ENCODE measurements at places on chromosomes 11 and 22.
A peak's percentile ranks its signal among the peaks of the same experiment; 100 is the strongest.

- no peak for DNase-seq
These were observed 80.6 kb upstream of the CLDN5 start for GRCh38 chr22:19604711-19605268.

- no peak for DNase-seq
These were observed 167.0 kb upstream of the B3GAT1 start for GRCh38 chr11:134578807-134579723.

- no peak for DNase-seq
These were observed 62.8 kb downstream of the AMOTL1 start for GRCh38 chr11:94830722-94831510.

GRCh38 chr11:126703662-126704061, 296.9 kb downstream of the KIRREL3 start:
- no peak for DNase-seq

- peak; percentile 55 for DNase-seq
These were observed 22.1 kb upstream of the CTR9 start for GRCh38 chr11:10728789-10729472.

GRCh38 chr11:61091373-61092279, 10.7 kb upstream of the CD5 start:
- DNase-seq: no peak

DNA sequence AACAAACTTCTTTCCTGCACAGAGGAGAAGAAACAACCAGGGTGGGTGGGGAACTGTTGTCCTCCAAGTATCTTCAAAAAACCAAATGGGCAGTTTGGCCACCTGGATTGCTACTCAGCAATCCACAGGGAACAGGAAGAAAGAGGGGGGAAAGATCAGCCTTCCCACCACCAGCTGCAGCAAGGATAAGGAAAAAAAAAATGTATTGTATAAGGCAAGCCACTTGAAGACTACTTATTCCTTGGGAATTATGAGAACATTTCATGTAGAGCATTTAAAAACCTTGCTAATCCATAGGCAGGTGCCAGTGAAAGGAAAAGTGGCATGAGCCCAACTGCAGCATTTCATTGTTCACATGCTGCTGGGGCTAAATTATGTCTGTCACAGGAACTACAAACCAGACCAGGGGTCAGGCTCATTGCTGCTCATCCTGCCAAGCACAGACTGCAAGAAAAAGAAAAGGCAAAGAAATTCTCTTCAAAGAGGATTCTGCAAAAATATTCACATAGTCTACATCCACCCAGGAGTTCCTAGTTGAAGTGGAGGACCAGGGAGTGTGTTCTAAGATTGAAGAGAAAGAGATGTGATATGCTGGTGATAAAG, 2.2 kb downstream of the RAB30 start:
- DNase-seq: no peak

- no peak for DNase-seq
These were observed 1344.3 kb downstream of the TBC1D22A start for GRCh38 chr22:48106715-48107259.

- no peak for DNase-seq
These were observed 44.1 kb downstream of the MMP20 start for GRCh38 chr11:102581066-102581465.

DNA sequence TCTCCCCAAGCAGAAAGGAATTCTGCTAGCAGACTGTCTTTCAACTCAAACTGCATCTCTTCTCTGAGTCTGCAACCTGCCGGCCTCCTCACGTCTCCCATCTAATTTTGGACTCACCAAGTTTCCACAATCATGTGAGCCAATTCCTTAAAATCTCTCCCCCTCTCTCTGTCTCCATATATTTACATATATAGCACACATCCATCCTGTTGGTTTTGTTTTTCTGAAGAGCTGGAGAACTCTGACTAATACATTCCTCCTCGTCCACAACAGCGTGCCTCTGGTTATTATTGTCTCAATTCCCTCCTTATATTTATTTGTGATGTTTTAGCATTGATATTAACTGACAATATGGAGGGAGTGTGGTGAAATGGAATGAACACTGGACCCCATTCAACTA, 29.6 kb upstream of the FJX1 start:
- no peak for DNase-seq

GRCh38 chr11:70027451-70027850, 50.7 kb upstream of the ANO1 start:
- DNase-seq: peak; percentile 4

DNA sequence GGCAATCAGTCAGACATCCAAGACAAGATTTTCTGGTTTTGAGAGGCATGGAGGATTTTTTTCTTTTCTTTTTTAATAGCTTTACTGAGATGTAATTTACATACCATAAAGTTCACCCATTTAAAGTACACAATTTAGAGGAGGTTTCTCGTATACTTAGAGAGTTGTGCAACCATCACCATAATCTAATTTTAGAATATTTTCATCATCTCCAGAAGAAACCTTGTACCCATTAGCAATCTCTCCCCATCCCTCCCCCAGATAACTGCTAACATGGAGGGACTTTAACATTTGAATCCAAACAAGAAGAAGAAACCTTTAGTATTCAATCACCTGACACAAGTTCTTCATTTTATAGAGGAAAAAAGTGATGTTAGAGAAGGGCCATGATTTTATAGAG, 83.6 kb downstream of the CLPB start:
- no peak for DNase-seq

DNA sequence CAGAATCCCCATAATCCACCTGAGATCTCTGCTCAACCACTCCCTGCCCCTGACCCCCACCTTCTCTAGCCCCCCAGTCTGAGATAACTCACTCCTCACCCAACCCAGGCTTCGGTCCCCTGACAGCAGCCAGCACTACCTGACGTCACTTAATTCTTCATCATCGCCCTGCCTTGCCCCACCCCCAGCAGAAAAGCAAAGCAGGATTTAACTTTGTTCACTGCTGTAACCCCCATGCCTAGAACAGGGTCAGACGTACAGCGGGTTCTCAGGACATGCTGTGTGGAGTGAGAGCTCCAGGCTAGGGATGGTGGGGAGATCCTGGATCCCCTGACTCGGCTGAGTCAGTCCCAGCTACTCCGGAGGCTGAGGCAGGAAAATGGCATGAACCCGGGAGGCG, 45.8 kb downstream of the ELFN2 start:
- no peak for DNase-seq

DNA sequence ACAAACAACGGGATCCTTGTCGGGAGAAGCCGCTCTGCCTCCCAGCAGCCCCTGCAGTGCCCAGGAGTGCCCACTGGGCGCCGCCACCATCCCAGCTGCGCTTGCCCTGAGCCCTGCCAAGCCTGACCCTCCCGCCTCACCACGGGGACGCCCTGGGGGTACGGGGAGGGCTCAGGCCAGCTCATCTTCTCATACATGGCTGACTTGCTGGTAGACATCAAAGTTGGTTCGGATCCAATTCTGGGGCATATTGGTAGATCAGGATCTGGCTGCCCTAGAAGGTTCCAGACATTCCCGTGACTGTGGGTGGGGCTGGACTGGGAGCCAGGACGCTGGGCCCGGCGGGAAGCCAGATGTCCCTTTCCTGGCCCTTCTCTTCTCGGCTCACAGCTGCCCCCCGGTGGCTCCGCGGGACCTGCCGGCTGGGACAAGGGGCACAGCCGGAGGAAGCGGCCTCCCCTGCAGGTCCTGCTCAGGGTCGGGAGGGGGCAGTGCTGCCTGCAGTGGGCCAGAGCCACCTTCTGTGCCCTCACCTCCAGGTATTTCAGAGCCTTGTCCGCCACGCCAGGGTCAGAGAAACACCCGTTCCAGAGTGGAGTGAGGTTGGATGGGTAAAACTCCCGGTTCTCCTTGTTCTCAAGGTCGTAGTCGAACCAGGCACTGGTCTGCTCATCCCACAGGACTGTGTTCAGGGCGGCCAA, 10.6 kb upstream of the TREH start:
- peak; percentile 94 for DNase-seq

GRCh38 chr11:16902781-16903378, 111.3 kb downstream of the PLEKHA7 start:
- no peak for DNase-seq

DNA sequence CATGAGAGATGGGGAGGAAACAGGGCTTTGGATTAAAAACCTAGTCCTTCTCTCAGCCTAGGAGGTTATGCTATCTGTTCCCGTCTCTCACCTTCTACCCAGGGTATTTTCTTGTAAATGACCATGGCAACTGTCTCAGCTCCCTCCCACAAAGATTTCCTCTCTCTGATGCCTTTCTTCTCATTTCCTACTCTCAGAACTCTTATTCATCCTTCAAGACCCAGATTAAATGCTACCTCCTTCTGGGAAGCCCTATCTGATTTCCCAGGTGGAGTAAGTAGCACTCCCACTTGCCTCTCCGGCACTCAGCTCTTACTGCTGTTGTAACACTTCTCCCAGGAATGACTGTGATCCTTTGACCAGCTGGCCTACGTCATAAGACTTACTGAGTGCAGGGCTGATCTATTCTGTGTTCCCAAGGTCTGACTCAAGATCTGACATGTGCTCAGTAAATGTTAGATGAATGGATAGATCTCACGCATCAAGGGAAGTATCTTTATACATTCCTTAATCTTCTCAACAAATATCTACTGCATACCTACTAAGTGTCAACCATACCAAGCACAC, 175.0 kb downstream of the TENM4 start:
- DNase-seq: no peak

DNA sequence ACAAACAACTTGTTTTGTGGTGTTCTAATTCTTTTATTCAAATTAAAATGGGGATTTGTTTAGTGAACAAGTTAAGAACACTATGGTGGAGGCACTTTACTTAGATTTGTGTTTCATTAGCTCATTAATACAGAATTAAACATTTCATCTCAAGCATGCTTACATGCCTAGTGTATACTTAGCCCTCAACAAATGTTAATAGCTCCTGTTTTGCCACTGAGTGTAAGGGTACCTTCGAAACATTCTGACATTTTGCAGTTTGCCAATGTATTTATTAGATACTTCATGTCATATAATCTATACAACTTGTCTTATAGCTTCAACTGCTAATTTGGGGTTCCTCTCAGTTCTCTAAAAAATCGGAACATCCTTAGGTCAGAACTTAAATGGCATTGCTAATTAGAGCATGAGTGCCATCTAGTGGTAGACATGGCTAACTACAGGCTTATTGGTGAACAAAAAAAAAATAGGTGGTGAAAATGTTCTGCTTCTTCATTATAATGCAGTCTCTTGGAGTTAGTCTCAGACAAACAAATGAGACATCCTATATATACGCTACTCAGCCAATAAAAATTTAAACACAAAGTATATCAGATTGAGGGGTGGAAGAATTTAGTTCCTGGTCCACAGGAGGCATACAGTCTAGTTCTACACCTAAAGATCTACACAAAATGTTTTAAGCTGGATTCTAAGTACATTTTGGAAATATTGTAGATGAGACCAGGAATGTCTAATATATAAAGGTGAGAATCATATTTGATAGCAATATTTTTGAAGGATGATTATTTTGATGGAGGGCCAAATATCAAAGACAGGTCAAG, 4.9 kb upstream of the CNTN5 start:
- DNase-seq: no peak

DNA sequence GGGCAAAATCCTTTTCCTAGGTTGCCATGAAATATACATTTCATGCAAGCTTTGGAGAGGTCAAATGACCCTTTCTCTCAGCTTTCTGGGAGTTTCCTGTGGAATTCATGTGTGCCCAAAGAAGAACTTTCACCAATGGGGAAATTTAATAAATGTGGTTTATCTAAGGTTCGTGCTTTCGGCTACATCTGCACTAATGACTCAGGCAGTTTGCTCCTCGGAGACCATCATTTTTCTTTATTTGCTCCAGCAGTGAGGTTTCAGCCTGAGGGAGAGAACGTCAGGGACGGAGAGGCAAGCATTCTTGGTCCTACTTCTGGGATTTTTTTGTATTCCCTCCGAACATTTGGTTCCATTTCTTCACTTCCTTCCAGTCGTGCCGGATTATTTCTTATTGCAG, 85.2 kb downstream of the FLI1 start:
- no peak for DNase-seq

DNA sequence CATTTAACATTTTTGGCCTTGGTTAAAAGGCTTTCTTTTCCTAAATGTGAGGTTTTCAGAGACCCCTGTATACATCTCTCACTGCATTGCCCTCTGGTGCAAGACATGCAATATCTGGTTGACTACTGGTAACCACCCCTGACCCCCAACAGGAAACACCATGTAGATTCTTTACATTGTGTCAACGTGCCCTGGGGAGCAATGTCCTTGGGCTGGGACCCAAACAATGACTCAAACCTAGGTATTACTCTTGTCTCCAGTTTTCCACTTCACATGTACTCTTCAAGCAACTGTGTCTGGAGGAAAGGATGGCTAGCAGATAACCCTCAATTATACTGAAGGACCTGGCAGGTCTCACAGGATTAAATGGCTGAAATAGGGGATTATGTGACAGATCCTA, 1.1 kb upstream of the GPR83 start:
- DNase-seq: no peak

- DNase-seq: no peak
These were observed 102.9 kb downstream of the GAB2 start for GRCh38 chr11:78314762-78315161.

- no peak for DNase-seq
These were observed 17.3 kb downstream of the RTN4RL2 start for GRCh38 chr11:57477507-57478189.

GRCh38 chr11:84675396-84676025, 951.6 kb downstream of the DLG2 start:
- no peak for DNase-seq

- no peak for DNase-seq
These were observed 34.5 kb downstream of the RPUSD4 start for GRCh38 chr11:126176853-126177470.

GRCh38 chr22:25775531-25775930, 33.5 kb downstream of the MYO18B start:
- no peak for DNase-seq

GRCh38 chr11:68692115-68692514, 7.8 kb downstream of the GAL start:
- DNase-seq: no peak

GRCh38 chr11:28838741-28839140, 730.6 kb downstream of the METTL15 start:
- no peak for DNase-seq

- DNase-seq: no peak
These were observed 12.6 kb downstream of the OR5A2 start for GRCh38 chr11:59413646-59414045.

DNA sequence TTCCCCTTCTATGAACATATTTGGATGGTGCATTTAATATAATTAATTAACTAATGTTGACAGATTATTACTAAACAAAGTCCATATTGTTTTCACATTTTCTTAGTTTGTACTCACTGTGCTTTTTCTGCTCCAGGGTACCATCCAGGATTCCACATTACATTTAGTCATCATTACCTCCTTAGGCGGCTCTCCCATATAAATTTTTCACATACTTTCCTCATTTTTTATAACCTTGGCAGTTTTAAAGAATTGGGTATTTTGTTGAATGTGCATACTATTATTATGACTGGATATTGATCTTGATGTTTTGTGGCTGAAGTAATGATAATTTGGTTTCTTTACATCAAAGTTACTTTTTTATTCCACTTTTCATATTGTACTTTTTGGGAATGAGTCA, 755.6 kb upstream of the ANO3 start:
- DNase-seq: no peak

All from left hindlimb (tissue), 1 donor.